Osteoblast (primary cell): ENCODE measurements at places on chromosomes 3 and 15. TPM values are rescaled to one million over a fixed set of nuclear protein-coding genes. Genes with fewer than 3 reads are reported as not detected.

The NPTN gene
- 116 and 130 TPM in 2 replicates for total RNA-seq

DNA sequence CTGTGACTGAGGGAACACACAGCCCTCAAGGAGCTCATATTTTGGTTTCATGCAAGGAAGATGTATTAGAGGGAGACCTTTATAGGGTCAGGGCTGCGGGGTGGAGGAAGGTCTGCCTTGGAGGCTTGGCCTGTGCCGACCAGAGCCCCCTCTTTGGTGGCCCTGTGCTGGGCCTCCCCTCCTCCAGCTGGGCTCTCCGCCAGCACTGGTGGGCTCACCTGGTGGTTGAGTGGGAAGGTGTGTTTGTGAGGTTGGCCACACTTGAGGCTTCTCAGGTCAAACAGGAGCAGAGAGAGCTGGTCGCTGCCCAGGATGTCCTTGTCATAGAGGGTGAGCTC is 2.6 kb downstream of the PLA2G4F start:
- DNase-seq, result no peak
- H3K4me3 ChIP-seq, result no peak overlapping the region
- H3K36me3 ChIP-seq, result peaks cover 4% of the 10 kb centered on the region
- peaks cover 24% of the 10 kb centered on the region for H3K4me1 ChIP-seq
- H3K27me3 ChIP-seq, result no peaks in the 10 kb centered on the region
- H3K27ac ChIP-seq, result no peak overlapping the region

GRCh38 chr3:11287404-11287803 is 15.2 kb downstream of the ATG7 start:
- peaks cover 14% of the 10 kb centered on the region for H3K36me3 ChIP-seq
- H3K4me3 ChIP-seq, result no peak overlapping the region
- H3K4me1 ChIP-seq, result peaks cover 52% of the 10 kb centered on the region
- DNase-seq, result no peak
- H3K27me3 ChIP-seq, result no peaks in the 10 kb centered on the region

GRCh38 chr15:74571191-74571590 is 30.2 kb downstream of the ARID3B start:
- H3K4me3 ChIP-seq, result no peak overlapping the region
- no peaks in the 10 kb centered on the region for H3K27me3 ChIP-seq
- H3K4me1 ChIP-seq, result peaks cover 21% of the 10 kb centered on the region
- H3K36me3 ChIP-seq, result no peaks in the 10 kb centered on the region

The DZIP1L gene
- 32.7 and 42.3 TPM in 2 replicates for total RNA-seq

- no peaks in the 10 kb centered on the region for H3K4me1 ChIP-seq
- no peak overlapping the region for H3K4me3 ChIP-seq
- no peak for DNase-seq
- no peaks in the 10 kb centered on the region for H3K27me3 ChIP-seq
- no peaks in the 10 kb centered on the region for H3K36me3 ChIP-seq
These were observed 94.6 kb downstream of the ZPLD1 start for GRCh38 chr3:102529452-102529851.

DNA sequence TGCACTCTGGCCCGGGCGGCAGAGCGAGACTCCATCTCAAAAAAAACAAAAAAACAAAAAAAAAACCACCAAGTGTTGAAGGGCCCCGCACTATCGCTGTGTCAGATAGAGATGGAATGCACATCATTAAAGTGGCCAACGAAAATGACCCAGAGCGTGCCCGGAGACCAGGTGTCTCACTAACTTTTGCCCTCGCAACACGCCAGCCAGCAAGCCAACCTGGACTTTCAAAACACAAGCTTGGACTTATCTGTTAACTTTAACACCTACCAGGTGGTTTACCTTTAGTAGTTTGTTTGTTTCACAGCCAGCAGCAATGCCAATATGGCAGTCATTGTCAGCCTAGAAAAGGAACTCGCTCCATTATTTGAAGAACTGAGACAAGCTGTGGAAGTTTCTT is 28.6 kb downstream of the FAM174B start:
- H3K27me3 ChIP-seq, result no peaks in the 10 kb centered on the region
- peaks cover 3% of the 10 kb centered on the region for H3K4me1 ChIP-seq
- no peak for DNase-seq
- H3K36me3 ChIP-seq, result no peaks in the 10 kb centered on the region
- H3K4me3 ChIP-seq, result no peak overlapping the region

The NOP10 gene
- 193 and 216 TPM in 2 replicates for total RNA-seq

The TICRR gene
- 0.72 and 0.88 TPM in 2 replicates for total RNA-seq

GRCh38 chr15:72044956-72045355 is 73.0 kb downstream of the MYO9A start:
- no peak overlapping the region for H3K4me3 ChIP-seq
- no peak overlapping the region for H3K27ac ChIP-seq
- no peak for DNase-seq
- peaks cover 6% of the 10 kb centered on the region for H3K36me3 ChIP-seq
- peaks cover 5% of the 10 kb centered on the region for H3K4me1 ChIP-seq
- no peaks in the 10 kb centered on the region for H3K27me3 ChIP-seq
